ENCODE measurements at places on chromosomes 5 and 9.
A peak's percentile ranks its signal among the peaks of the same experiment; 100 is the strongest.

DNA sequence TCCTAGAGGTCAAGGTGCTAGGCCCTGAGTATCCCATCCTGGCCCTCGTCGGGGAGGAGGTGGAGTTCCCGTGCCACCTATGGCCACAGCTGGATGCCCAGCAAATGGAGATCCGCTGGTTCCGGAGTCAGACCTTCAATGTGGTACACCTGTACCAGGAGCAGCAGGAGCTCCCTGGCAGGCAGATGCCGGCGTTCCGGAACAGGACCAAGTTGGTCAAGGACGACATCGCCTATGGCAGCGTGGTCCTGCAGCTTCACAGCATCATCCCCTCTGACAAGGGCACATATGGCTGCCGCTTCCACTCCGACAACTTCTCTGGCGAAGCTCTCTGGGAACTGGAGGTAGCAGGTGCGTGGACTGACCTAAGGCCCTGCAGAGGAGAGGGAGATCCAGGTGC lies 7.9 kb downstream of the BTNL9 start:
- no peak for DNase-seq

DNA sequence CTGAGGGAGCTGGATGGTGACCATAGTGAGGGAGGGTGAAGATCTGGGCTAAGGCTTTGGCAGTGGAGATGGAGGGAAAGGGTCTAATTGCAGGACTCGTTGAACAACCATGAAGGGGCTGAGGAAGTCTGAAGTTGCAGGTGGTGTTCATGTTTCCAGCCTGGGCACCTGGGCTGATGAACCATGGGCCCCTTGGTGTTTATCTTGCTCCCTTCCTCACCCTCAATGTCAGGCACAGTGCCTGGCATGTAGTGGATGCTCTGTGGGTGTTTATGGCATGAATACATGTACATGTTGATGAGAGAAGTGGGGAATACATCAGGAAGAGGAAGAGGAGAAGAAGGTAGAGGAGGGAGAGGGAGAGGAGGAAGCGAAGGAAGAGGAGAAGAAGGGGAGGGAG lies 31.3 kb upstream of the COL15A1 start:
- no peak for DNase-seq

- DNase-seq, result no peak
Measured at GRCh38 chr9:27426511-27427271, 97.4 kb upstream of the IFNK start.

DNA sequence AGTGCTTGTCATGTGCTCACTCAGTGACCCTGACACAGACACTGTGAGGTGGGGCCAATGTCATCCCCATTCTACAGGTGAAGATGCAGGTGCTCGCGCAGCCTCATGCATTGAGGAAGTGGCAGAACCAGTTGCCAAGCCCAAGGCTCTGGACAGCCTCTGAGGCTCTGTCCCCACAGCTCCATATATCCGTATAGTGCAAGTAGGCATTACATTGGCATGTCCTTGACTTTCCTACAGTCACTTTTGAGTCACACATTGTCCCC lies 58.8 kb upstream of the ANGPTL2 start:
- no peak for DNase-seq

GRCh38 chr9:115444959-115445358 lies 327.0 kb upstream of the TNC start:
- peak; percentile 30 for DNase-seq

- peak; percentile 17 for DNase-seq
Measured at GRCh38 chr5:167839065-167839464, 452.4 kb upstream of the WWC1 start.

- no peak for DNase-seq
Measured at GRCh38 chr5:36502608-36503007, 103.8 kb upstream of the SLC1A3 start.

Measured in skin of body (tissue), 3 donors.